ENCODE measurements at places on chromosomes 11 and 22. TPM values are rescaled to one million over a fixed set of nuclear protein-coding genes. Genes with fewer than 3 reads are reported as not detected.
A peak's percentile ranks its signal among the peaks of the same experiment; 100 is the strongest.

DNA sequence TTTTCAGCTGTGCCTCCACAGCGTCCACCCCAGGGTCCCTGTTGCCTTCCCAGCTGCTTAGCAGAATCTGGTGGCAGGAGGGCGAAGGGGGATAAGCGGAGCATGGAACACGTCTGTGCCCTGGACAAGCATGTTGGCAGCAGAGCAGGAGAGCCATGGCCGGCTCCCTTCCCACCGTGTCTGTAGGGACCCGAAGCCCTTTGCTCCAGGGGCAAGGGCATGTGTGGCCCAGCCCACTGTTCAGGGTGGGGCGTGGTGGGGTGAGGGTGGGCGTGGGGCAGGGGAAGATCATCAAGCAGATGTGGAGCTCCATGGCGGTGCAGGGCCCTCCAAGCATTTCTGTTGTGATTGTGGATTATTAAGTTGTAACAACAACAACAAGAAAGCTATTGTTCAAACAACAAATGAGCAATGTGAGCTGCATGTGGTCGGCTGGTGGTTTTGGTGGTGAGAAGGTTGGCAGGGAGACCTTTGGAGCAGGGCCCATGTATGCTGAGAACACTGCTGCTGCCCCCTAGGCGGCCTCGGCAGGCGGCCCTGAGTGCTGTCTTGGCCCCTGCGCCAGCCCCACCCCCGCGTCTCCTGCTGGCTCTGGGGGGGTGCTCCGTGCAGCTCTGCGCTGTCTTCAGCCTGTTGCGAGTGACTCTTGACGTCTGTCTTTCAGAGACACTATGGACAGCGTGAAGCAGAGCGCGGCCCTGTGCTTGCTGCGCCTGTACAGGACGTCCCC, 50.9 kb downstream of the AP2A2 start:
- H3K27ac ChIP-seq: no peak overlapping the region
- no peak overlapping the region for H3K4me3 ChIP-seq
- no peak for DNase-seq

- no peaks in the 10 kb centered on the region for H3K27me3 ChIP-seq
- H3K4me3 ChIP-seq: no peak overlapping the region
- no peaks in the 10 kb centered on the region for H3K36me3 ChIP-seq
Measured at GRCh38 chr11:63564784-63565350, 1.7 kb upstream of the PLAAT2 start.

GRCh38 chr11:12704049-12704448, 29.8 kb downstream of the TEAD1 start:
- H3K27ac ChIP-seq: no peak overlapping the region
- no peaks in the 10 kb centered on the region for H3K36me3 ChIP-seq
- no peak for DNase-seq
- no peaks in the 10 kb centered on the region for H3K27me3 ChIP-seq

GRCh38 chr11:13216019-13216710, 61.4 kb upstream of the BMAL1 start:
- DNase-seq: no peak
- H3K4me1 ChIP-seq: no peaks in the 10 kb centered on the region
- H3K27ac ChIP-seq: no peak overlapping the region
- H3K27me3 ChIP-seq: no peaks in the 10 kb centered on the region
- no peak overlapping the region for H3K4me3 ChIP-seq
- no peaks in the 10 kb centered on the region for H3K36me3 ChIP-seq

DNA sequence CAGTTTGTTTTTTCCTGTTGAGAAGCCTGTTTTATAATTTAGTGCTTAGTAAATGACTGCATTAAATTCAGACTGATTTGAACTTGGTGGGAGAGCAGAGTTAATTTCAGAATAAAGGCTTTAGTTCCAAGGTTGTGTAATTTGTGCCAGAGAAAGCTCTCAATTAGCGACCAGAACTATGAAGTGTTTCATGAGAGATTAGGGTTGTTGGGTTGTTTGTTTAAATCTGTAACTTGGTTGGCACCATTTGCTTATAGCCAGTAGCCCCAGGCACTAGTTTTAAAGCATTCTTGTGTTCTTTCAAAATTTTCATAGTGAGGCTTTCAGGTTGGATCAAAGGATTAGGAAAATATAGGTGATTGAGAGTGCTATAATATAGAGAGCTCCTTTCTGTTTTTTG, 25.5 kb downstream of the UVRAG start:
- no peaks in the 10 kb centered on the region for H3K4me1 ChIP-seq
- no peak for DNase-seq
- no peaks in the 10 kb centered on the region for H3K27me3 ChIP-seq
- no peaks in the 10 kb centered on the region for H3K36me3 ChIP-seq
- H3K27ac ChIP-seq: no peak overlapping the region
- no peak overlapping the region for H3K4me3 ChIP-seq

The MUC5B gene
- polyA plus RNA-seq: not detected

The OR2AG1 gene
- not detected for polyA plus RNA-seq

DNA sequence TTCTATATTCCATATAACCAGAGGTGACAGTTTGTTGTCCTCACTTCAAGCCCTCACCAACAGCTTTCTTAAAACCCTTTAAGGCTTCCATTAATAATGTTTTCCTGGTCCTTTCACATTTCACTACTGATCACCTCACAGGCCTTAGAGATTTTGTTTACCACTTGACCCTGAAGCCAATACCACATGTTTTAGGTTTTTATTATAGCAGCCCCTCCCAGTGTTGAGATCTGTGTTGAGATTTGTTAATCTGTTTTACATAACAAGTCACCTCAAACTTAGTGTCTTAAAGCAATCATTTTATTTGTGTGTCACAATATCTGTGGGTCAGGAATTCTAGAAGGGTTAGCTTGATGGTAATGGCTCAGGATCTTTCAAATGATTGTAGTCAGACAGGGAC, 49.9 kb downstream of the FAR1 start:
- H3K27ac ChIP-seq: no peak overlapping the region
- DNase-seq: no peak
- H3K4me1 ChIP-seq: no peaks in the 10 kb centered on the region
- H3K4me3 ChIP-seq: no peak overlapping the region

DNA sequence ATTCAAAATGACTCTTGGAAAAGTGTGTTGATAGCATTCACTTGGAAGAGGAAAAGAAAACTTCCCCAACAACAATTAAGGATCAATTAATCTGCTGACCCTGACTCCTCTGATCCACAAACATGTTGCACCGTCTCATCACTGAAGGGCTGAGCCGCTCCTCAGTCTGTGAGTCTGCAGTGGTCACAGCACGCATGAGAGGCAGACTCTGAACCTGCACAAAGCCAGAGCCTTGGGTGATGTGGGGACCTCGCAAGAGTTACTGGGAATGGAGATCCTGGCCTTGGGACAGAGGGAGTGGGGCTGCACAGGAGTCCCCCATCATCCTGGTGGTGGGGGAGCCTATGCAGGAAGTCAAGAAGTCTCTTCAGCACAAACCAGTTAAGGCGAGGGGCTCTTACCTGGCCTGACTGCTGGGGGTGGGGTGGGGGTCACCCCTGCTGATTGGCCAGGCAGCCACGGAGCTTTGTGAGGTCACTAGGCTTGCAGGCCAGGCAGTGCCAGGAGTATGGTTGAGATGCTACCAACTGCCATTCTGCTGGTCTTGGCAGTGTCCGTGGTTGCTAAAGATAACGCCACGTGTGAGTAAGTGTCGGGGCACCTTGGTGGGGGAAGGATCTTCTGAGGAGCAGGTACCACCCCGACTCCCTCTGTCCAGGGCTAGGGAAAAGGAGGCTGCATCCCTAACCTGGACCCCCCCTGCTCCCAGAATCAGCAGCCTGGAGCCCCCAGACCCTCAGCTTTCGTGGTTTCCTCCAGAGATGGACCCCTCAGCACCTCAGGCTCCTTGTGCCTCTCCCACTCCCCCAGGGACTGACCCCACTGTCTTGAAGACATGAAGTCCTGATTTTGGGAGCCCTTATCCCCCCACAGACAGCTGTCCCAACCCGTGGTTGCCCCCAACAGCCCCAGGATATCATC, at the start of gene ACR:
TSS of gene ACR (plus strand) at position 477 of the 921 bp plus-strand sequence. CDS start at position 509, 32 bp downstream.
- H3K27ac ChIP-seq: no peak within 1 kb of the TSS
- H3K4me3 ChIP-seq: no peak within 1 kb of the TSS
- no peaks in the 10 kb centered on the region for H3K4me1 ChIP-seq
- DNase-seq: no peak
- no peaks in the 10 kb centered on the region for H3K27me3 ChIP-seq

DNA sequence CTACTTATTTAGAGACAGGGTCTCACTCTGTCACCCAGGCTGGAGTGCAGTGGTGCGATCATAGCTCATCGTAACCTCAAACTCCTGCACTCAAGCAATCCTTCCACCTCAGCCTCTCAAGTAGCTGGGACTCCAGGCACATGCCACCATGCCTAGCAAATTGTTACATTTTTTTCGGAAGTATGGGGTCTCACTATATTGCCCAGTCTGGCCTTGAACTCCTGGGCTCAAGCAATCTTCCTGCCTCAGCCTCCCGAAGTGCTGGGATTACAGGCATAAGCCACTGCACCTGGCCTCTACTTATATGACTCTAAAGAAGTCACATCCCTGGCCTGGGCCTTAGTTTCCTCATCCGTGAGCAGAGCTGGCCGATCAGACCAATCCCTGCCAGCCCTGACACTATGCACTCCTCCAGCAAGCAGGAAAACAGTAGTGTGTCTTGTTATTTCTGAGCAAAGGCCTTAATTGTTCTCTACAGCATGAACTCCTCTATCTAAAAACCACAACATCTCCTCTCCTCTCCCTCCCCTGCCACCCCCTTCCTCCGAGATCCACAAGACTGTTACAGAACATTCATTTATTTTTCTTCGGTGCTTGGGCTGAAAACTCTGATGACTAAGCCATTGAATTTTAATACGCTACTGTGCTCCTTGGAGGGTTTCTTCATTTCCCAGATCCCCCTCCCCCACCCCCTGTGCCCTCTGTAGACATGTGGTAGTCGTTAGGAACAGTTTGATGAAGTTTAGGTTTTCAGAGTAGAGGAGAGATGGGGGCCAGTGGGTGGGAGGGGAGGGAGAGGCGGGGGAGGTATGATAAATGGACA, 91.5 kb downstream of the ABTB2 start:
- H3K27me3 ChIP-seq: no peaks in the 10 kb centered on the region
- H3K4me3 ChIP-seq: no peak overlapping the region
- no peak overlapping the region for H3K27ac ChIP-seq
- DNase-seq: no peak

- no peaks in the 10 kb centered on the region for H3K36me3 ChIP-seq
- H3K4me1 ChIP-seq: peaks cover 52% of the 10 kb centered on the region
- peak overlapping the region; percentile 53 for H3K4me3 ChIP-seq
- no peak overlapping the region for H3K27ac ChIP-seq
- DNase-seq: no peak
Measured at GRCh38 chr11:2467695-2468055, 22.9 kb downstream of the KCNQ1 start.

The OR5A1 gene
- not detected for polyA plus RNA-seq

GRCh38 chr11:94968334-94968958, 4.9 kb downstream of the CWC15 start:
- no peak overlapping the region for H3K4me3 ChIP-seq
- peaks cover 11% of the 10 kb centered on the region for H3K4me1 ChIP-seq
- H3K36me3 ChIP-seq: peaks cover 65% of the 10 kb centered on the region
- no peaks in the 10 kb centered on the region for H3K27me3 ChIP-seq
- no peak for DNase-seq

The WBP2NL gene
- 0.70 TPM for polyA plus RNA-seq

The CCDC88B gene
- polyA plus RNA-seq: 45.6 TPM

GRCh38 chr11:64638829-64639228, 47.8 kb downstream of the SLC22A12 start:
- no peak overlapping the region for H3K4me3 ChIP-seq
- H3K27ac ChIP-seq: no peak overlapping the region
- no peaks in the 10 kb centered on the region for H3K36me3 ChIP-seq
- no peak for DNase-seq
- H3K27me3 ChIP-seq: peaks cover 27% of the 10 kb centered on the region
- peaks cover 4% of the 10 kb centered on the region for H3K4me1 ChIP-seq

The FGF19 gene
- not detected for polyA plus RNA-seq

DNA sequence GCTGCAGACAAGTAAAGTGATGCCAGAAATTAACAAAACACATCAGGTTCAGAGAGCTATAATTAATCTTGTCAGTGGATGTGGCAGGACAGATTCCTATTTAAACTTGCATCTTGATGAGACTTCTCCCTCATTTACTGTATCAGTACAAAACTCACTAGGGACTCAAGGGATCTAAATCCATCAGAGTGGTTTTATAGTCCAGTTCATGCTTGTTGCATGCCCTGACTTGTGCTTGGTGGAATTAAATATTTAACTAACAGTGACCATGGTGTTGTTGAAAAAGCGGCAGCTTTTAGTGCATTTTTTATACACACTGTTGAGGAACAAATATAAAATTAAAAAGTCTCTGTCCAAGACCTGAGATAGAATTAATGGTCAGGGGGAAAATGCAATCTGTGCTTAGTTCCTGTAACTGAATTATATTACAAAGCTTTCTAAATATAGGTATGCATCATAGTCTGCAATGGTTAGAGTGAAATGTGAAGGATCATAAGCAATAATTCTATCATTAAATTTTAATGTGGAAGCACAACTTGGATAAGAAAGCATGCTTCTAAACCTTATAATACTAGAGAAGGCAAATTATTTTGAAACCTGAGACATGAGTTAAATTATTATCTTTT, 1475.5 kb upstream of the TENM4 start:
- H3K27ac ChIP-seq: no peak overlapping the region
- no peaks in the 10 kb centered on the region for H3K36me3 ChIP-seq
- H3K27me3 ChIP-seq: no peaks in the 10 kb centered on the region
- no peak overlapping the region for H3K4me3 ChIP-seq
- no peaks in the 10 kb centered on the region for H3K4me1 ChIP-seq

The NPTXR gene
- polyA plus RNA-seq: 1.0 TPM

The PAMR1 gene
- not detected for polyA plus RNA-seq

DNA sequence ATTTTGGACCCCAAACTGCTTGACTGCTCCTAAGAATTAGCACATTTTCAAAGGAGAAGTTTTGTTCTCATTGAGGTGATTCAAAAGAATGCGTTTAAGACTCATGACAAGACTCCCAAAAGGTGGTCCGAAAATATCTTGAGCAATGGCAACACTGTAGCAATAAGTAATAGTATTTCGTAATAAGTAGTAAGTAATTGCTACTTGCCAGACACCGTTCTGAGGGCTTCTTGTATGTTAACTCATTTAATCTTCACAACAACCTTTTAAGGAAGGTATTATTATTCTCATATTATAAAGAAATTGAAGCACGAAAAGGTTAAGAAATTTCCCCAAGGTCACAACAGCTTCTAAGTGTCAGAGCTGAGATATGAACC, 184.0 kb upstream of the SORL1-AS1 start:
- DNase-seq: no peak
- H3K27ac ChIP-seq: no peak overlapping the region
- no peaks in the 10 kb centered on the region for H3K36me3 ChIP-seq
- H3K27me3 ChIP-seq: no peaks in the 10 kb centered on the region

GRCh38 chr22:22698263-22698750, 53.9 kb downstream of the GGTLC2 start:
- H3K4me3 ChIP-seq: no peak overlapping the region
- no peak for DNase-seq
- H3K4me1 ChIP-seq: no peaks in the 10 kb centered on the region
- H3K36me3 ChIP-seq: no peaks in the 10 kb centered on the region
